Brain microvascular endothelial cell (primary cell): ENCODE measurements at places on chromosomes 5 and 9.

- DNase-seq = no peak
Observed at GRCh38 chr5:63310644-63311043, 651.6 kb downstream of the HTR1A start.

- DNase-seq = no peak
Observed at GRCh38 chr5:141804475-141804874, 73.7 kb downstream of the PCDH1 start.

- DNase-seq = no peak
Observed at GRCh38 chr9:116942593-116943061, 255.5 kb downstream of the TRIM32 start.

DNA sequence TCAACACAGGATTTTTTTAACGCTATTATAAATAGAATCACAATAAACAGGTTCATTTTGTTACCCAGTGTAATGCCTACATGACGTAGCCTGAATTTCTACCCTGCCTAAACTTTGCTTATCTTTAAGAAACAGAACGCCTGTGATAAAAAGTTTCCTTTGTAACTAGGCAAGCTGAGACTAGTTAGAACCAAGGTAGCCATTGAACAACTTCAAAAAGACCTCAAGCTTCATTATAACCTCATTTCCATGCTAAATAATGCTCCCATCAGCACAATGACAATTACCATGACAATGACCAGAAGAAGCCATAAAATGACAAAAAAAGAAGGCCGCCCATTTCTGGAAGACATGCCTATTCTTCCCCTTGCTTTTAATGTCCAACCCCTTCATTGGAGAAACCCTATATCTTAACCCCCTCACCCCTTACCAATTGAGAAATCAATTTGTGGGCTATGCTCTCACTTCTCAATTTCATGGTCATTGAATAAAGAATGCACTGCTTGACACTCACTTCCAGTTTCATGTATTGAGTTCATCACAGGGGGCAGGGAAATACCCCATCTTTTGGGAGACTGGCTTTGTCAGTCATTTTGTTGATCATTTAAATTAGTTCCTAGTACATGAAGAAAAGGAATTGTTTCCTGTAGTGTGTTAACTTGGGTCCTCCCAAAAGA is 276.8 kb downstream of the MCTP1 start:
- no peak for DNase-seq

GRCh38 chr5:75964008-75964407 is 119.2 kb upstream of the SV2C start:
- DNase-seq = no peak

DNA sequence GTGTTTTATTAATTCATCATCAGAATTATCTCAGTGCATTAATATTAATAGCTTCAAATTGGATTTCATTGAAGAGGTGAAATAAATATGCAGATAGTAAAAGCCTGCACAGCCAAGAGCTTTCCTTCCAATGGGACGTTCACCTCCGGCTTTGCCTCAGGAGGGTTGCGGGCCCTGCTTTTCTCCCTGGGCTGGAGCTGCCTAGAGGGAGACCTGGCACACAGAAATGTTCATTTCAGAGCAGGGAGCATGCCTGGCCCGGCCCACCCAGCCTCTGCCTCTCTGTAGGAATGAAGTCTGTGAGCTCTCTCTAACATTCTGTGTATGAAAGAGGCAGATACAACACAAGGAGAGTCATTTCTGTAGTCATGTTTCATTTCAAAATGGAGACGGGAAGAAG is 100.4 kb upstream of the IRX2 start:
- no peak for DNase-seq

GRCh38 chr5:126848253-126848652 is 71.3 kb downstream of the LMNB1 start:
- no peak for DNase-seq

DNA sequence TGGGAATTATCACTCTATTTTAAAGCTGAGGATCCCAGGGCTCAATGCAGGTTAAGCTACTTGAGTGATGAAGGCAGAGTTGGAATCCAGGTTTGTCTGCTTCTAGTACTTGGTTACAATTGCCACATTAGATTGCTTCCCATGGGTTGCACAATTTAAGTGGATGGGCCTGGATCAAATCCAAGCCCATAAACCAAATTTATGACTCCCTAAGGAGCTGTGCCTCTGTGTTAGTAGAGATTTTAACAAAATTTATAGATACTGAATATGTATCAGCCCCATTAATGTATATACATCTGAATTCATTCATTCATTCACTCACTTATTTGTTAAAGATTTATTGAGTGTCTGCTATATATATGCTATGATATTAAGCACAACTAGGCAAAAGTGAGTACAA is 332.3 kb upstream of the KLF9 start:
- DNase-seq = no peak

DNA sequence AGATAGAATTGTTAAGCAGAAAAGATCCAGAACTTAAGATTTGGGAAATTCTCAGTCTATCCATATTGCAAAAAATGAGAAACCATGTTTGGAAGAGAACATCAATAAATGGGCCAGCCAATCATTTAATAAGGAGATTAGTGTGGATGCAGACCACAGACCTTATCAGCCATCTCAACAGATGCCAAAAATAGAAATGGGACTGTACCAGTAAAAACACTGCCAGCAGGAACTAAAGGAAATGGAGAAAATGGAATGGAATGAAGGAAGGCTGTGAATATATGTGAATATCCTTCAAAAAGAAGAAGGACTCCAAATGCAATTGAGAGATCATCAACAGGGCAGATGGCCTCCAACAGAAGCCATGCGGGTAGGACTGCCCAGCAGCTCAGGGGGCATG is 52.7 kb upstream of the ZNF618 start:
- peak; percentile 11 for DNase-seq

- DNase-seq = no peak
Observed at GRCh38 chr9:123749580-123750202, 180.2 kb downstream of the DENND1A start.

GRCh38 chr9:630817-631216 is 210.7 kb upstream of the DMRT1 start:
- DNase-seq = no peak

DNA sequence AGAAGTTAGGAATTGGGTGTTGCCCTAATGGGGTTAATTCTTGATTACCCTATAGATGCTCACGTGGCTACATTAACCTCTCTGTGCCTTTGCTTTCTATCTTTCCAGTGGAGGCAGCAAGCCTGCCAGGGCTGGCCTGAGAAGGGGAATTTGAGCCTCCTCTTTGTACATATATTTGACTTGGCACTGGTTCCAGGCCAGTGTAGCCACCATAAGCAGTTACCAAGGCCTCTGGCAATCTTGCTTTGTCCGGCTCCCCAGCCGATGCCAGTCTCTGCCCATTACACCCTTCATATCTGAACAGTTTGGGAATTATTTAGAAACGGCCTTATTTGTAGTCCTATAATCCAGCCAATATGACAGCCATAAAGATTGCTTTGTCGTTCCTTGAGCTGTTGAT is 58.6 kb upstream of the PPARGC1B start:
- no peak for DNase-seq

DNA sequence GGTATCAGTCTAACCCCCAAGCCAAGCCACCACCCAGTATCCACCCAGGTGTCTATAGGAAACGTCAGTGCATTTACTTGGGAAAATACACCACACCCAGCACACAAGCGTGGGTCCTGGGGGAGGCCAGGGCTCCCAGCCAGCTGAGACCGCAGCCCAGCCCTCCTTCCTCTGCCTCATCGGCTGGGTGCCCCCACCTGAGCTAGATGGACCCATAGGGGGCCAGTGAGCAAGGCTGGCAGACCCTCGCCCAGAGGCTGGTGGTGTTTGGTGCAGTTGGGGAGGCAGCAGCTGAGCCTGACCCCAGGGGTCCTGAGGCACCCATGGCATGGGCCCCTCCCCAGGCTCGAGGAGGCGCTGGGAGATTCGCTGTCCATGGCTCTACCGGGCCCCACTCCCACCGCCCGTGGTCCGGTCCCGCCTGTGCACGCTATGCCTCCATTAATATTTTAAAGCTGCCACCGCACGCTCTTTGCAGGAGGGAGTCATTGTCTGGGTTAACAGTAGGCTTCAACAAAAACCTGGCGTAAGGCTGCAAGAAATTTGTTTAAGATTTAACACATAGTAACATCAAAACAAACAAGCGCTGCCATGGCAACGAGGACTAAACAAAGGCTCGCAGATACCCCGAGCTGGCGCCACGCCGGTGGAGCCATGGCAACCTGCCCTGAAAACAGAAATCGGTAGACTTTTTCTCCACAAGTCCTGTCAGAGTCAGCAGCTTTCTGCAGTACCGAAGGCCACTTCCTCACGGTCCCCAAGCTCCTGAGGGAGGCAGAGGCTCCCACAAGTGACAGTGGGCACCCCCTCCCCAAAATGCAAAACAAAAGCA is 20.6 kb downstream of the TPPP start:
- peak; percentile 94 for DNase-seq

DNA sequence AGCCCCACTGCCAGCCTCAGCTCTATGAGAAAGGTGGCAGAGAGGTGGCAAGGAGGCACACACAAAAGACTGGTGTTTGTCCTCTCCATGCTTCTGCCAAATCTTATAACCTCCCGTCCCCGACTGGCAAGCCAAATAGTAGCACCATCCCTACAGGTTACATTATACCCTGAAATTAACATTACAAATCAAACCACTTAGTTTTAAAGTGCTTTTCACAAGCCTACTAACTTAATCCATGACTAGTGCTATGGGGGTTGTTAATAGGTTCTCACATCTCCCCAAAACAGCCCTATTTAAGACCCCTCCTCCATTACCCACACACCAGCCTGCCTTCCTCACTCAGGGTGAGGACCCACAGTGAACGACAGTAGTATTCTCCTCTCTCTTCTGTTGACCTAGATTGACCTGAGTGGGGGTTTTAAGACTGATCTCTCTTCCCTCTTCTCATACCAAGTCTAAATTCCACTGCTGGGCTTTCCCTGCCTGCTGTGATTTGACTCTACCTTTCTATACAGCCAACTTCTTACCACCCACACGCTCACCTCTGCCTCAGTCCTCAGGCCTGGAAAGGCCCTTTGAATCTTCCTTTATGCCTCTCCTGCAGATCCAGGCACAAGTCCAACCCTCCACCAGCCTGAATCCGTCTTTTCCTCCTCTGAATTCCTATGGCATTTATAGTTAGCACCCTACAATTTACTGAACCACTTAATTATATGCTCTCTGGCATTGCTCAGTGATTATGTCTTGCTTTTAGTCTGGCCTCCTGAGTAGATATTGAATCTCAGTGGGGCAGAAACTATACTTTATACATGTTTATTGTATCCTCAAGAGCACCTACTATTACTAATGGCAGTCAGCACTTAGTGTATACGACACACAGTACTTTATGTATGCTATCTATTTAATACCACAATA is 116.1 kb downstream of the TMEM174 start:
- DNase-seq = no peak

- DNase-seq = no peak
Observed at GRCh38 chr5:173011566-173011965, 28.0 kb downstream of the ATP6V0E1 start.

- peak; percentile 79 for DNase-seq
Observed at GRCh38 chr5:142426129-142427014, 101.6 kb upstream of the SPRY4 start.
